Uterine smooth muscle cell (primary cell): ENCODE measurements at places on chromosomes 2 and 18. TPM values are rescaled to one million over a fixed set of nuclear protein-coding genes. Genes with fewer than 3 reads are reported as not detected.

ASXL3 gene
- 0.87 and 3.3 TPM in 2 replicates for total RNA-seq

TMEM178A gene
- total RNA-seq: 0.22 and 1.4 TPM in 2 replicates

CKAP2L gene
- total RNA-seq: 3.9 and 15.8 TPM in 2 replicates

KYNU gene
- 9.1 and 16.6 TPM in 2 replicates for total RNA-seq

CYTIP gene
- total RNA-seq: not detected in 2 replicates

CEP68 gene
- total RNA-seq: 7.0 and 9.0 TPM in 2 replicates

CFAP65 gene
- total RNA-seq: not detected in 2 replicates

GAREM2 gene
- total RNA-seq: 0.22 and 0.50 TPM in 2 replicates

ZFP36L2 gene
- 6.5 and 7.1 TPM in 2 replicates for total RNA-seq

ARHGEF4 gene
- total RNA-seq: 6.3 and 8.1 TPM in 2 replicates
